Camera-type eye (tissue), 1 donor: ENCODE measurements at places on chromosomes 3 and 15. TPM values are rescaled to one million over a fixed set of nuclear protein-coding genes. Genes with fewer than 3 reads are reported as not detected.

Gene MRPL3
- total RNA-seq = 86.8 TPM

Gene ZPLD1
- total RNA-seq = 1.9 TPM

Gene RBPMS2
- 0.93 TPM for total RNA-seq

Gene CMTM7
- total RNA-seq = 6.9 TPM

Gene ACTRT3
- 2.6 TPM for total RNA-seq

Gene SLC24A5
- 22.1 TPM for total RNA-seq

Gene NAALADL2
- total RNA-seq = 43.9 TPM

Gene SPATA16
- not detected for total RNA-seq

Gene IMPDH2
- total RNA-seq = 126 TPM

Gene SLC12A1
- 2.1 TPM for total RNA-seq

Gene ANKRD34C
- 0.22 TPM for total RNA-seq

Gene MITF
- total RNA-seq = 38.3 TPM

Gene IDH3A
- 84.8 TPM for total RNA-seq

Gene PLSCR2
- not detected for total RNA-seq

Gene TPRA1
- total RNA-seq = 23.4 TPM

Gene UMPS
- 72.3 TPM for total RNA-seq

Gene APOD
- 23.9 TPM for total RNA-seq

Gene GP9
- 1.2 TPM for total RNA-seq

Gene CSNK1G1
- 42.1 TPM for total RNA-seq

Gene SLC27A2
- total RNA-seq = 10.4 TPM

Gene MINDY4B
- total RNA-seq = 0.38 TPM

Gene KCNMB2
- 7.8 TPM for total RNA-seq

Gene ATP13A5
- total RNA-seq = 0.22 TPM

Gene FAM219B
- total RNA-seq = 75.3 TPM

Gene LRTM1
- 22.9 TPM for total RNA-seq

Gene SLC28A1
- total RNA-seq = 0.16 TPM

Gene HDC
- total RNA-seq = 3.8 TPM

Gene GLDN
- 5.1 TPM for total RNA-seq

Gene NPAP1
- total RNA-seq = 0.27 TPM

Gene RTP4
- 0.38 TPM for total RNA-seq

Gene CHSY1
- 49.0 TPM for total RNA-seq

Gene ITGA11
- total RNA-seq = 13.7 TPM

Gene TRIM42
- total RNA-seq = not detected

Gene TEX55
- total RNA-seq = not detected

Gene H1-8
- total RNA-seq = not detected

Gene SPTBN5
- 7.1 TPM for total RNA-seq

Gene ANKRD63
- not detected for total RNA-seq

Gene NKTR
- 337 TPM for total RNA-seq

Gene CCDC13
- total RNA-seq = 9.3 TPM

Gene PCNP
- 167 TPM for total RNA-seq

Gene AADACL2
- total RNA-seq = 1.3 TPM

Gene SH2D7
- not detected for total RNA-seq

Gene CEP152
- total RNA-seq = 7.9 TPM

Gene CP
- 47.8 TPM for total RNA-seq

Gene GNAT1
- total RNA-seq = 66.7 TPM
